Lung (tissue), 17 donors: ENCODE measurements at places on chromosomes 6 and 20. TPM values are rescaled to one million over a fixed set of nuclear protein-coding genes. Genes with fewer than 3 reads are reported as not detected.

Gene IL17A
- total RNA-seq: not detected

DNA sequence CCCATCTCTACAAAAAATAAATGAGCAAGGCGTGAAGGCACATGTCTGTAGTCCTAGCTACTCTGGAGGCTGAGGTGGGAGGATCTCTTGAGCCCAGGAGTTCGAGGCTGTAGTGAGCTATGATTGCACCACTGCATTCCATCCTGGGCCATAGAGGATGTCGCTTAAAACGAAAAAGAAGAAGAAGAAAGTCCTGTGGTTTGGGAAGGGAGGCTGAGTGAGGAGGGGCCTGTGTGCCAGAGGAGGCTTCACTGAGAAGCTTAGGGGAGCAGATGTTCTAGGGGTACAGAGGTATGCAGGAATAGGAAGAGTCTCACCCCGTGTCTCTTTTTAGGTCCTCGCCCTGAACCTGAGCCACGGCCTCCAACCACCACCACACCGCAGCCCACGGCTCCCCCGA lies 4.2 kb downstream of the MMP9 start:
- no peaks in the 10 kb centered on the region for H3K4me1 ChIP-seq
- no peaks in the 10 kb centered on the region for H3K36me3 ChIP-seq
- no peak overlapping the region for H3K4me3 ChIP-seq
- DNase-seq: no peak

Gene IPCEF1
- 5.6 TPM for total RNA-seq

Gene ZSCAN31
- total RNA-seq: 13.1 TPM

DNA sequence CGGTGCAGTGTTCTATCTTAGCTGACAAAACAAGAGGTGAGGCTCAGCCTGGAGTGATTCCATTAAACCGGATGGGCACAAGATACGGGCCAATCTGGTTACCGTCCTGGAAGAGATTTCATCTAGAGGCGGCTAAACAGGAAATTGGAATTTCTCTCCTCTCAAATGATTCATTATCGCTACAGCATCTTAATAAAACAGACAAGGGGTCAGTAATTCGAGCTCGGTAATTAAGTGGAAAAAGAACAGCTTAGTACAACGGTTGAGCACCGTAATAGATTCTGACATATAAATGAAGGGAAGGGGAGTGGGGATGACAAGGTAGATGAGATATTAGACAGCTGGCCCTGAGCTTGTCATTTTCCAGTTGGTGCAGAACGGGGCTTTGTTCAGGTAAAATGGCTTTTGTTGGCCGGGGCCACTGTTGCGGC lies 137.2 kb downstream of the EDN3 start:
- no peak overlapping the region for H3K4me3 ChIP-seq
- no peaks in the 10 kb centered on the region for H3K27me3 ChIP-seq
- no peak overlapping the region for H3K27ac ChIP-seq
- H3K4me1 ChIP-seq: no peaks in the 10 kb centered on the region
- H3K36me3 ChIP-seq: no peaks in the 10 kb centered on the region

Gene MACROD2
- total RNA-seq: 21.1 TPM

GRCh38 chr6:142482249-142482648 lies 180.4 kb downstream of the ADGRG6 start:
- DNase-seq: no peak

- H3K4me3 ChIP-seq: no peak overlapping the region
- H3K27me3 ChIP-seq: peaks cover 5% of the 10 kb centered on the region
- no peak overlapping the region for H3K27ac ChIP-seq
These were observed 139.7 kb downstream of the PRDM13 start for GRCh38 chr6:99746261-99746895.

Gene LAMA4
- total RNA-seq: 261 TPM

GRCh38 chr20:53935344-53936084 lies 134.9 kb downstream of the BCAS1 start:
- no peak overlapping the region for H3K4me3 ChIP-seq
- peaks cover 18% of the 10 kb centered on the region for H3K4me1 ChIP-seq
- H3K27ac ChIP-seq: peak overlapping the region; percentile 60

- H3K27ac ChIP-seq: no peak overlapping the region
- H3K27me3 ChIP-seq: peaks cover 3% of the 10 kb centered on the region
- no peaks in the 10 kb centered on the region for H3K4me1 ChIP-seq
- no peaks in the 10 kb centered on the region for H3K36me3 ChIP-seq
- DNase-seq: no peak
- no peak overlapping the region for H3K4me3 ChIP-seq
These were observed 33.3 kb downstream of the CPNE5 start for GRCh38 chr6:36805917-36806316.

GRCh38 chr6:43122146-43122545 lies 46.0 kb downstream of the PTK7 start:
- no peaks in the 10 kb centered on the region for H3K27me3 ChIP-seq
- H3K36me3 ChIP-seq: no peaks in the 10 kb centered on the region
- peaks cover 45% of the 10 kb centered on the region for H3K4me1 ChIP-seq
- no peak overlapping the region for H3K27ac ChIP-seq

GRCh38 chr20:55205665-55206064 lies 730.3 kb downstream of the DOK5 start:
- no peaks in the 10 kb centered on the region for H3K36me3 ChIP-seq
- no peaks in the 10 kb centered on the region for H3K27me3 ChIP-seq
- H3K4me3 ChIP-seq: no peak overlapping the region
- H3K4me1 ChIP-seq: no peaks in the 10 kb centered on the region
- no peak overlapping the region for H3K27ac ChIP-seq
- no peak for DNase-seq

Gene ABHD16B
- not detected for total RNA-seq

Gene BNIP5
- 0.06 TPM for total RNA-seq

DNA sequence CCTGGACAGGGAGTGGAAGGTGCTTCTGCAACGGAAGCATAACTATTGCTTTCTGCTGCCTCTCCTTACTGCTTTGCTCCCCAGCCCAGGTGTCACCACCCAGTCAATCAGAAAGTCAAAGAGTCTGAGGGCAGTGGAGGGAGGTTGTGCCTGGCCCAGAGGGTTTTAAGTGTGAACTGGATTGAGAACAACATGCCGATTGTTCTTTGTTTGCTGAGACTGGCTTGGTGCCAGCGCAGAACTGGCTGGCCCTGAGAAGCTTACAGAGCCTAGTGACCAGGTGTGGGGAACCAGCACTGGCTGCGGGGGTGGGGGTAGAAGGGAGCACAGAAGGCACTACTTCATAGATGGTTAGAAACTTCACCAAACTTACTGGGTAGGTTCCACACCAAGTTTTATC lies 31.1 kb upstream of the ENPP4 start:
- H3K36me3 ChIP-seq: no peaks in the 10 kb centered on the region
- DNase-seq: peak; percentile 42
- H3K4me3 ChIP-seq: no peak overlapping the region
- H3K27ac ChIP-seq: no peak overlapping the region
- H3K27me3 ChIP-seq: no peaks in the 10 kb centered on the region

DNA sequence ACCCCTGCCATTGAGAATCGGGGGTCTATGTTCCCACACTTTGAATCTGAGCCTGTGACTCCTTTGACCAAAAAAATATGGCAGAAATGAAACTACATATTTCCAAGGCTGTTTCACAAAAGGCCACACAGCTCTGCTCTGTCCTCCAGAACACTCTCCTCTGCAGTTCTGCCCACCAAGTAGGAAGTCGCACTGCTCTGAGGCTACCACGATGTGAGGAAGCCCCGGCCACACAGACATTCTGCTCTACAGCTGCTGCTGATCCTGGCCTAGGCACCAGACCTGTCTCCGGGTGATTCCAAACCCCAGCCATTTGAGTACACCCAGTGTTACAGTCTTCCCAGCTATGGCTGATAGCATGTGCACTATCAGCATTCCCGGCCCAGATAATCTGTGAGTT lies 85.1 kb downstream of the LYRM4 start:
- no peak overlapping the region for H3K27ac ChIP-seq
- H3K4me3 ChIP-seq: no peak overlapping the region
- H3K27me3 ChIP-seq: no peaks in the 10 kb centered on the region
- no peaks in the 10 kb centered on the region for H3K4me1 ChIP-seq

- H3K27ac ChIP-seq: no peak overlapping the region
- H3K4me1 ChIP-seq: no peaks in the 10 kb centered on the region
- DNase-seq: no peak
- no peaks in the 10 kb centered on the region for H3K36me3 ChIP-seq
These were observed 13.6 kb downstream of the BPIFA2 start for GRCh38 chr20:33181482-33182093.

DNA sequence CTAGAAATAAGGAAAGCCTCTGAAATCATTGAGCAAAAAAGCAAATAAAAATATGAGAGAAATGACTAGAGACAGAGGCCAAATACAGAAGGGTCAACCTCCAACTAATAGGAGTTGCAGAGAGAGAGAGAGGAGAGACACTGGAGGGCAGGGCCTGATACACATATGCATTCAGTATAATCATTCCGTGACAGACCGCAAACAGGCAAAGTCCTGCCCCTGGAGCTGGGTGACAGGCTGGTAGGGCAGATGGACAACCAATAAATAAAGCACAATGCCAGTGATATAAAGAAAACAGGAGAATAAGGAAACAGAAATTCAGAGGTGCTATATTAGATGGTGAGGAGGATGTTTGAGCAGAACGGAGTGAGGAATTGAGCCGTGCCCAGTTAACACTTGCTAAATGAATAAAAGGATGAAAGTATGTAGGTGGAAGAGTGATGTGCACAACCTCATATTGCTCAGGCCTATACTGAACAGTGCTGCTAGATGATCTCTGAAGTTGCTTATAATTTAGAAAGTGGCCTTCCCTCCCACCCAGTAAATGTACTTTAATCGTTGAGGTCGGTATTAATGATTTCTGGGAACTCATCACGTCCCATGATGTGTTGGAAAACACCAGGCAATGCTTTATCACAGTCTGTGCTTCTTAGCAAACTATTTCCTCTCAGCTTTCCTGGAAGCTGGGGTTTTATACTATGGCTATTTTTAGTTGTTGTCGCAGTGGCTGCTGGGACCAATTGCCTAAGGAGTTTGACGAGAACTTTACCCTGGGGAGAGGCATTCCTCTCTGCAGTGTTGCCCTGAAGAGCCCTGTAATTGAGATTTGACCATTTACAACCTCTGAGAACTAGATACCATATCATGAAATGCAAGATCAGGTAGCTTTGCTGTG lies 37.6 kb upstream of the CLIC5 start:
- H3K36me3 ChIP-seq: no peaks in the 10 kb centered on the region
- H3K27me3 ChIP-seq: no peaks in the 10 kb centered on the region
- H3K27ac ChIP-seq: peak overlapping the region; percentile 69
- no peak for DNase-seq
- no peaks in the 10 kb centered on the region for H3K4me1 ChIP-seq

GRCh38 chr6:47061309-47062300 lies 19.5 kb upstream of the ADGRF1 start:
- DNase-seq: no peak
- H3K27me3 ChIP-seq: no peaks in the 10 kb centered on the region
- no peaks in the 10 kb centered on the region for H3K4me1 ChIP-seq
- H3K4me3 ChIP-seq: no peak overlapping the region
- H3K36me3 ChIP-seq: no peaks in the 10 kb centered on the region
- peak overlapping the region; percentile 64 for H3K27ac ChIP-seq

GRCh38 chr6:41427642-41428335 lies 92.4 kb downstream of the NCR2 start:
- no peaks in the 10 kb centered on the region for H3K36me3 ChIP-seq
- peak overlapping the region; percentile 46 for H3K4me3 ChIP-seq
- DNase-seq: peak; percentile 75
- H3K27me3 ChIP-seq: peaks cover 14% of the 10 kb centered on the region

Gene EBF4
- total RNA-seq: 8.2 TPM

Gene COL10A1
- total RNA-seq: 0.28 TPM

DNA sequence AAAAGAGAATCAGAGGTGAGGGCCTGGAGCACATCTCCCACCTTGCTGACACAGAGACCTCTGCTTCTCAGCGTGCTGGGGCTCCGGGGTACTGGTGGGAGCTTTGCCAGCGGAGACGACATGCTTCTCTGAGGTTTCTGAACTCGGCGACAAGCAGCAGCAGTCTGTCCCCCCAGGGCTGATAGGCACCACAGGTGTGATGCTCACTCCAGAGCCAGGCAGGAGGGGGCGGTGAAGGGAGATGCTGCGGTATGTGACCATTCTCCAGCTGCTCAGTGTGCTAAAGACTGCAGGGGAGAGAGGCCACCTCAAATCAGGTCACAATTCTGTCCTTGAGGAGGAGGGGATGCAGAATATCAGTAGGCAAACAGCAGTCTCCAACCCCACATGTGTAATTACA lies 219.9 kb downstream of the ALDH8A1 start:
- no peak overlapping the region for H3K4me3 ChIP-seq
- no peaks in the 10 kb centered on the region for H3K36me3 ChIP-seq
- peaks cover 1% of the 10 kb centered on the region for H3K4me1 ChIP-seq
- no peak for DNase-seq

DNA sequence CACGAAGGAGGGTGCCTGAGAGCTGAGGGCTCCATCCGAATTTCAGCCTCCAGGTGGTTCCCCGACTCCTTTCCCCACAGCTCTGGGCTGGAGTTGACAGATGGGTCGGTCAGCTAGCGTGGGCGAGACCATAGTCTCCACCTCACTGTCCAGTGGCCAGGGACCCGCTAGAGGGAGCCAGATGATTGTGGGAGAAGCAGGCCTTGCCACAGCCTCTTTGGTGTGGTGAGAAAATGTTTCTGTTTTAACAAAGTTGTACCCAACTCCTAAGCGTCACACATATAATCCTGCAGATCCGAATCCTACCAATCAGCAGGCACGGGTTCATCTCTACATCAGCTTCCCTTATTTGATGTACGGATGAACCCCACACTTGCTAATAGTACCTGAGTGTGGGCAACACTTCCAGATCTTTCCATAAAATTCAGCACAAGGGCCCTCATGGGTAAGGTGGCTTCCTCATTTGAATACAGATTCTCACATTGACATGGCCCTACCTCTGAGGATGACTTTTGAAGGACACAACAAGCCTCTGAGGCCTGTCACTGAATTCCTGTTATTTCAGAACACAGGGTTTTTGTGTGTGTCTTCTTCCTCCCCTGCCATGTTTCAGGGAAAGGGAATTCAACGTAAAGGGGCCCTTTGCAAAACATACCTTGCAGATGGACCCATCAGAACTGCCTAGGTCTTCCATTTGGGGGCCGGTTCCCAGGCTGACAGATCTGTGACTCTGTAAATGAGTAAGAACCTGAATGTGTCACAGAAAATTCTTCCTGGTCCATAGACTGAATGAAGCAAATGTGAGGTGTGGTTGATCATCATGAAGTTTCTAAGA lies 103.2 kb upstream of the DUSP22 start:
- H3K4me3 ChIP-seq: no peak overlapping the region
- DNase-seq: peak; percentile 87
- H3K36me3 ChIP-seq: no peaks in the 10 kb centered on the region

GRCh38 chr20:55635870-55636269 lies 369.4 kb downstream of the CBLN4 start:
- H3K36me3 ChIP-seq: no peaks in the 10 kb centered on the region
- H3K4me1 ChIP-seq: no peaks in the 10 kb centered on the region
- no peak overlapping the region for H3K27ac ChIP-seq
- no peaks in the 10 kb centered on the region for H3K27me3 ChIP-seq
- H3K4me3 ChIP-seq: no peak overlapping the region

GRCh38 chr6:2920671-2921112 lies 17.6 kb upstream of the SERPINB9 start:
- H3K27me3 ChIP-seq: no peaks in the 10 kb centered on the region
- no peak overlapping the region for H3K4me3 ChIP-seq
- H3K36me3 ChIP-seq: no peaks in the 10 kb centered on the region
- no peak overlapping the region for H3K27ac ChIP-seq
- peaks cover 6% of the 10 kb centered on the region for H3K4me1 ChIP-seq
- no peak for DNase-seq

GRCh38 chr6:32085759-32086459 lies 23.2 kb downstream of the TNXB start:
- no peak for DNase-seq
- H3K4me3 ChIP-seq: no peak overlapping the region
- H3K27ac ChIP-seq: no peak overlapping the region
- no peaks in the 10 kb centered on the region for H3K36me3 ChIP-seq
- H3K27me3 ChIP-seq: peaks cover 3% of the 10 kb centered on the region

Gene MAP1LC3A
- total RNA-seq: 30.1 TPM

Gene MLIP
- total RNA-seq: 0.51 TPM

Gene SLC44A4
- total RNA-seq: 66.4 TPM

- no peaks in the 10 kb centered on the region for H3K27me3 ChIP-seq
- DNase-seq: peak; percentile 61
- no peaks in the 10 kb centered on the region for H3K36me3 ChIP-seq
- H3K4me1 ChIP-seq: peaks cover 8% of the 10 kb centered on the region
These were observed 222.8 kb downstream of the LY86 start for GRCh38 chr6:6811128-6812009.
